ENCODE measurements at places on chromosomes 1 and 21.
A peak's percentile ranks its signal among the peaks of the same experiment; 100 is the strongest.

GRCh38 chr21:44969931-44970755 lies 30.3 kb downstream of the SLX9 start:
- no peak for DNase-seq

DNA sequence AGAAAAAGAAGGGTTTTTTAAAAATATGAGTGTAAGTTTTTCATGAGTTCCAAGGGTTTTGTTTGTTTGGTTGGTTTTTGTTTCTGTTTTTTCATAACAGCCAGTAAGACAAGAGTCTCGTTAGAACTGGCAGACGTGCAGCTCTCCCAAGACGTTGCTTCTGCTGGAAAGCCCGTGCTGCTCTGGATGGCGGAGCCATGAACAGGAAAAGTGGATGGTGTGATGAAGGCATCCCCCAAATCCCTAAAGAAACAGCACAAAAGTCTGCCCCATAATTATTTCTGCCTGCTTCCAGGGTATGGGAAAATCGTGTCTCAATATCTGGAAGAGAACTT lies 157.9 kb upstream of the BACE2 start:
- DNase-seq, result no peak

DNA sequence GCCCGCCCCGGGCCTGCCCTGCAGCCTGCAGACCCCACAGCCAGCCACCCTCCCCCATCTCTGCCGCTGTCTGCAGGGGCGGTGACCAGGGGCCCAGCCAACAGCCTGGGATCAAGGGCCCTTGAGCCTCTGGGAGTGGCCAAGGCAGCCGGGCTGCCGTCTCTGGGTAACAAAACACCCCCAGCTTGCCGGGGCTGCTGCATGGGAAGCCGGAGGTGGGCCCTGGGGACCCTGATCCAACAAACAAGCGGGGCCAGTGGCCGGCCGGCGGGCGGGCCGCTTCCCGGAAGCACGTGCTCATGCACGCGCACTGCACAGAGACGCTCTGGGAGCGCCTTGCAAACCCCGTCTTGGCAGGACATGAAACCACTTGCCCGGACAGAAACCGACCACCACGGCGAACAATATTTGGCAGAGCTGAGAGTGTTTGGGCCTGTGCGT lies 13.2 kb downstream of the MEGF6 start:
- DNase-seq, result no peak

DNA sequence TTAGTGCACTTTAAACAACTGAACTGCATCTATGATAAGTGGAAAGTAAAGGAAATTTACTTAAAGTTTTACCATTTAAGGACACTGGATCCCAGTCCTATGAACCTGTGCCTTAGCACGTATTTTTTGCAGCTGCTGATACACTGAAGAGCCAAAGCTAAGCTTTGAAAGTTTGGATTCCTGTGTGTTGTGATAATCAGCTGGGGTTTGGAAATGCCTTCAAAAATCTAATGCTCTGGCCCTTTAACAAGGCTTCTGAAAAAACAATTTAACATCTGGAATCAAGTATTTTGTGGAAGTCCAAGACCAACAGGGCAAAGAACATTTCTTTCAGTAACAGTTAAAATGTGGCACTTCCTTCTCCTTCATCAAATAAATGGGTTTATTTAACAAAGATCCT lies 51.8 kb downstream of the DDAH1 start:
- no peak for DNase-seq

DNA sequence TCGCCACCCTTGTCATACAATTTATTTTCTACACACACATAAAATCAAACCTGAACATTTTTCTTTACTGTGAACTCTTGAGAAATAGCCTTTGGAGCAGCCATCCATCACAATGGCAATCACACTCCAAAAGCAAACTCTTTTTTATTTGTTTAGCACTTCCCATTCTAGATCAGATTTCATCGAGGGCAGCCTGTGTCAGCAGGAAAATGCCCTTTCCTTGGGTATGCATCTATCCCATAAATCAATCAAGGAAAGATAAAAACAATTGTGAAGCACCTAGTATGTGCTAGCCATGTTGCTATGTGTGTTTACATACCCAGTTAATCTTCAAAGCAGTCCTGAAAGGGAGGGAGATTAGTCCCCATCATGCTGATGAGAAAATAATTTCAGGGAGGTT lies 484.1 kb upstream of the USP24 start:
- no peak for DNase-seq

DNA sequence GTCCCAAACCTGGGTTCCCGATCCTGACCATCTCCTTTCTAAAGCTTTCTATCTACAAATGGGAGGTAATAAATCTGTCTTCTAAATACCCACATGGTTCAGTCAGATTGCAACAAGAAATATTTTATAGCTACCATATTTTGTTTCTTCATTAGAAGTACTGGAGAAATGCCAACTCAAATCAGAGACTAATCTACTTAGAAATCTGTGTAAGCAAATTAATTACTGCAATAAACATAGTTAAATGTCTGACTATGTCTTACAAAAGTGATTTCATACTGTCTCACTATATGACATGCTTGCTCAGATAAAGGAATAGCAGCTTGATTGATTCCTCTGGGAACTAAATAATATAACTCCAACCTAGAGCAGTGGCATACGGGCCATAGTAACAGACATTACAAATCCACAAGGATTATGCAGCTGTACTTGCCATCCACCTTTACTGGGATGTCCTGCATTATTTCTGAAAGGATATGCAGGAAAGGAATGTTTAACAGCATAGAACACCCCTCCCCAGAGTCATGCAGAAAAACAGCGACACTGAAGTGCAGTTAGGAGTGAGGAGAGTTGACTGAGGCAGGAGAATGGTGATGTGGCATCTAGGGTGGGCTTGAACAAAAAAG lies 80.3 kb downstream of the PCNX2 start:
- DNase-seq, result no peak

DNA sequence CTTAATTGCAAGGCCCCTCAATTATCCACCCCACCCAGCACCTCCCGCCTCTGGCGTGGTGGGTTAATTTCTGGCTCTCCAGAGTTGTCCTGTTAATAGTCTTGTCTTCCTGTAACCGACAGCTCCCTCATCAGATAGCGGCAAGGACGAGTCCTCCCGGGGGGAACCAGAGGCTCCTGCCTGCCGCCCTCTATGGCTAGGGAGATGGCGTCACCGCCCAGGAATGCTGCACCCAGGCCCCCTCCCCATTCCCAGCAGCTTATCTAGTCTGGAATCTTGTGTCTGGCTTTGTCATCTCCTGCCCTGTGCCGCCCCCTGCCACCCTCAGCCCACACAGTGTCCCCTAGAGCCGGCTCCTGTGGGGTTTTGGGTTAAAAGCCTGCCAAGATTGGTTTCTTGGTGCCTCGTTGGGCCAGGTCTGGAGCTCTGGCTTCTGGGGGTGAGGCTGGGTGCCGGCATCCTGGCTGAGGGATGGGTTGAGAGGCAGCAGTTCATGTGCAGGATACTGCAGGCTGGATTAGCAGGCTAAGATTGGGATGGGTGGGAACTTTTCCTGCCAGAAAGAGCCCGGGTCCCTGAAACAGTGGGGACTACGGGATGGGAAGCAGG lies 48.8 kb downstream of the EDN2 start:
- DNase-seq, result no peak

DNA sequence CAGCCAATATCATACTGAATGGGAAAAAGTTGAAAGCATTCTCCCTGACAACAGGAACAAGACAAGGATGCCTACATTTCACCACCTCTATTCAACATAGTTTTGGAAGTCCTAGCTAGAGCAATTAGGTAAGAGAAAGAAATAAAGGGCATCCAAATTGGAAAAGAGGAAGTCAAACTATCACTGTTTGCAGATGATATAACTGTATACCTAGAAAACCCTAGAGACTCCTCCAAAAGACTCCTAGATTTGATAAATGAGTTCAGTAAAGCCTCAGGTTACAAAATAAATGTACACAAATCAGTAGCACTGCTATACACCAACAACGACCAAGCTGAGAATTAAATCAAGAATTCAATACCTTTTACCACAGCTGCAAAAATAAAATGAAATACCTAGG lies 171.3 kb upstream of the HP1BP3 start:
- DNase-seq, result no peak

- DNase-seq, result no peak
Measured at GRCh38 chr1:212728606-212729005, 29.0 kb upstream of the BATF3 start.

DNA sequence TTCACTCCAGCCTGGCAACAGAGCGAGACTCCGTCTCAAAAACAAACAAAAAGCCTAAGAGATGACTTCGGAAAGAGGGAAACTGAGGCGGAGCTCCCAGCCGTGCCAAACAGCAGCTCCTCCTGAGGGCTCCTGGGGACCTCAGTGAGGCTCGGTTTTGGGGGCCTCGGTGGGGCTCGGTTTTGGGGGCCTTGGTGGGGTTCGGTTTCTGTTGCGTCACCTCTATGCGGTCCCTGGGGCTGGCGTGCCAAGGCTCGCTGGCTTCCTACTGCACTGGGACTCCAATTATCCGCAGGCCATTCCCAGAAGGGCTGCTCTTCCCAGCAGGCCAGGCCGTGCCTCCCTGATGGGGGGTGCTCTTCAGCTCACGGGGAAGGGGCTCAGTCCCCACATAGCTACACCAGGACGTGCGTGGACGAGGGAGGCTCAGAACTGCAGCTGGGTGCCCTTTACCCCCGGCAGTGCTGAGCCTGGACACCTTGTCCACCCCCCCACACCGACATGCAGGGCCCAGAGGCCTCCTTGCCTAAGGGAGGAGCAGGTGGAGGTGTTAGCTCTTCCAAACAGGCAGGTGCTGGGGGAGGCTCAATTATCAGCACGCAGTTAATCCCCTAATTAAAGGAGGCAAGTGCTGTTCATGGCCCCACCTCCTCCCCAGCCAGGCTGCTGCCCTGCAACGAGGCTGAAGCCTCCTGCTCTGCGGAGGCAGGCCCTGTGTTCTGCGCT lies 5.1 kb upstream of the C1orf159 start:
- DNase-seq, result no peak

GRCh38 chr1:217542837-217543236 lies 88.1 kb downstream of the GPATCH2 start:
- DNase-seq, result no peak

DNA sequence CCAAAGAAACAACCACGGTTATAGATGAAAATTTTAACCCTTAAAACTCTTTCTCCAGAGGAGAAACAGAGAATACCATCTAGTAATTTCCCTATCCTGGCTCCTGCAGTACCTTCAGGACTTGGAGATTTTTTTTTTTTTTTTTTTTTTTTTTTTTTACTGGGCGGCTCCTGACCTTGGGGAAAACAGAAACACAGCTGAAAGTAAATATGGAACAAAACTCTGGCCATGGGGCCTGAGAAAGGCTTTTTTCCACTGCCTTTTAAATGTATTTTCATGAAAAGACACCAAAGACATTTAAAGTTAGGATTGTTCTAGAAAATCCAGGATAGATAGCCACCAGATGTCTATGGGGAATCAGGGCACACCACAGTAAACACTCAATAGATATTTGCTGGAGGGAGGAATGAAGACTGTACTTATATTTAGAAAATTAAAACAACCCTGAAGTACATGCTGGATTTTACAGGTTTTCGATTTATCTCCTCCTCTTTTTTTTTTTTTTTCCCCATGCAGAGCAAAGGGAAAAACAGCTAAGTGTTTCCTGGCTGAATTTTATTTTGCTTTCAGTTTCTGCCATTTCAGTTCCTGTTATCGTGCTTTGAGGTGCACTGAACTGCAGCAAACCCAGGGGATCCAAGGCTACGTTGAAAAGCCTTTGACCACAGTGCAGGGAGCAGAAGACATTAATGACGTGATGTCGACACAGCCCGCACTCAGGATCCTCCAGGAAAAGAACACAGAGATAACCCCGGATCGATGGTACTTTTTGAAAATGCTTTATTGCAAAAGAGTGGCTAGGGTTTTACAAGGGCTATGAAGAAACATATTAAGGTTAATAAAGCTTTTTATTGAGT lies 35.7 kb upstream of the CNN3 start:
- peak; percentile 0 for DNase-seq

DNA sequence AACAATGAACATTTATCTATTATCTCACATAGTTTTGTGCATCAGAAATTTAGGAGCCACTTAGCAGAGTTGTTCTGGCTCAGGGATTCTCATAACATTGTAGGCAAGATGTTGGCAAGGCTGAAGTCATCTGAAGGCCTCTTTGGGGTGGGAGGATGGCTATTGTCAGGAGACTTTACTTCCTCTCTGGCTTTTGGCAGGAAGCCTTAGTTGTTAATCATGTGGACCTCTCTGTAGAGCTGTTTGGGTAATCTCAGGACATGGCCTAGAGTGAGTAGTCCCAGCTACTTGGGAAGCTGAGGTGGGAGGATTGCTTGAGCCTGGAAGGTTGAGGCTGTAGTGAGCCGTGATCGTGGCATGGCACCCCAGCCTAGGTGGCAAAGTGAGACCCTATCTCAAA lies 40.2 kb downstream of the RASAL2 start:
- DNase-seq, result no peak

GRCh38 chr1:231194476-231194842 lies 32.6 kb downstream of the TRIM67 start:
- no peak for DNase-seq

DNA sequence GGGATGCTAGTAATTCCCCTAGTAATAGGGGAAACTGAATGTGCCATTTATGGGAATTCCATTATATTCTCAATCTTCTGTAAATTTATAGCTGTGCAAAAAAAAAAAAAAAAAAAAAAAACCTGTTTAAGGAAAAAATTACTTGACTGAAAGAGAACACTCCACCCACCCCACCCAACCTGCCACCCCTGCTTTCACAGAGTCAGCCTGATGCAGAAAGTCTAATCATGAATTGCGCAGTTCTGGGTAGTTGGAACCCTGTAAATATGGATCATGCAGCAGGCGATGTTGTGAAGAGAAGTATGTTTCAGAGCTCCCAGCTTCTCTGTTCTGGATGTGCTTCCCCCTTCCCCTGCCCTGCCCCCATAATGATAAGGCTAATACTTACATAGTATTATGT lies 19.6 kb upstream of the LAMC2 start:
- no peak for DNase-seq

GRCh38 chr1:99110140-99111041 lies 105.7 kb upstream of the PLPPR5 start:
- no peak for DNase-seq
